Activated naive CD4-positive, alpha-beta T cell treated with anti-CD3 and anti-CD28 coated beads, Interleukin-2, amount 50 U/mL, for 72 hours (primary cell): ENCODE measurements at places on chromosomes 2 and 18.

GRCh38 chr18:36766836-36767235 is 62.0 kb downstream of the TPGS2 start:
- no peak for DNase-seq

DNA sequence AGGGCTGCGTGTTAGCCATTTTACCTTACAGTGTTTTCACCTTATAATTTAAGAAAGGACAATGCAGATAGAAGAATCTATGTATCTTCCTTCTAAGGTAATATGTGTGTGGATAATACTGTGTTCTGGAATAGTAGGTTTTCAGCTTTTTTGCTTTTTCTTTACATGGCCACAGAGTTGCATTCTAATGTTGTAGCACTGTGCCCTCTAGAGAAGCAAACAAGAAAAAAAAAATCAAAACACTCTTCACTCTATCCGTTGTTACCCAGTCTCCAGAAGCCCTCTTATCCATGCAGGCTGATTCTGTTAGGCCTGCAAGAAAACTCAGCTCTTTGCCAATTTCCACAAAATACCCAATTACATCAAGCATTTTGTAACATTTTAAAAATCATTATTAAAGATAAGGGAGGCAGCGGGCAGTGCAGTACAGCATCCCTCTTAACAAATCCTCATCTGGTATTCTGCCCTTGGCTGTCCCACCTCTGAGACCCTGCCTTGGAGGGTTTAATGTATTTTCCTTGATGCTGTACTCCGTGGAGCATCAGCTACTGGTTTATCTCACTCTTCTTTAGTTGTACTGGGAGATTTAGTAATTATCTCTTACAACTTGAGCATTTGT is 41.8 kb downstream of the CDH7 start:
- DNase-seq, result no peak

DNA sequence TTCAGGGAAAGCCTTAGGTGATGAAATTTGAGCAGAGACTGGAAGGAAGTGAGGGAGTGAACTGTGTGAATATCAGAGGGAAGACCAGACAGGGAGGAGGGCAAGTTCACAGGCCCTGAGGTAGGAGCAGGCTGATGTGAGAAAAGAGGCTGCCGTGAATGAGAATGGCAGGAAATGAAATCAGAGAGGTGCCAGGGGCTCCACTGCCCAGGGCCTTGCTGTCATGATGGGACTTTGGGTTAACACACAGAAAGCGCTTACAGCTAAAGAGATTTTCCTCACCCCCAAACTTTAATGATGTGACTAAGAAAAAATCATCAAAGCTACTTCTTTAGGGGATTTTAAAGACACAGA is 53.8 kb downstream of the MARCHF4 start:
- no peak for DNase-seq

GRCh38 chr2:202434472-202434871 is 58.3 kb downstream of the BMPR2 start:
- DNase-seq, result no peak

DNA sequence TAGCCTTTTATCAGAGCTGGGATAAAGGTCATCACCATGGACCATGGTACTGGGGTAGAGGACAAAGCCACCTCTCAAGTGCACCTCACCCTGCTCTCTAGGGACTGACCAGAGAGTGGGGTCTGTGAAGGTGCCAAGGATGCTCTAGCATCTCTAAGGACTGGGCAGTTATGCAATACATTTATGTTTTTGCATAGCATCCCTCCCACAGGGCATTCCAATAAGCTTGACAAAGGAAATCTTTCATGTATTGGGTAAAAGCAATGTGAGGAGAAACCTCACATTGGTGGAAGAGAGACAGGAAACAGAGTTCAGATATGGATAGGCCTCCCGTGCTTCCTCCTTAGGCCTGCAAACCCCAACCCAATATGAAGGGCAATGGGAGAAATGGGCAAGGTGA is 31.6 kb downstream of the STK39 start:
- no peak for DNase-seq

GRCh38 chr2:193929131-193929530 is 1727.9 kb upstream of the SLC39A10 start:
- DNase-seq, result no peak
